ENCODE measurements at places on chromosomes 7 and 10. TPM values are rescaled to one million over a fixed set of nuclear protein-coding genes. Genes with fewer than 3 reads are reported as not detected.

Gene HOXA7
- 4.4 TPM for polyA plus RNA-seq

Gene ACSL5
- polyA plus RNA-seq = 1.0 TPM

Gene ACSM6
- not detected for polyA plus RNA-seq

Gene MSMB
- not detected for polyA plus RNA-seq

Gene C7orf57
- 0.07 TPM for polyA plus RNA-seq

DNA sequence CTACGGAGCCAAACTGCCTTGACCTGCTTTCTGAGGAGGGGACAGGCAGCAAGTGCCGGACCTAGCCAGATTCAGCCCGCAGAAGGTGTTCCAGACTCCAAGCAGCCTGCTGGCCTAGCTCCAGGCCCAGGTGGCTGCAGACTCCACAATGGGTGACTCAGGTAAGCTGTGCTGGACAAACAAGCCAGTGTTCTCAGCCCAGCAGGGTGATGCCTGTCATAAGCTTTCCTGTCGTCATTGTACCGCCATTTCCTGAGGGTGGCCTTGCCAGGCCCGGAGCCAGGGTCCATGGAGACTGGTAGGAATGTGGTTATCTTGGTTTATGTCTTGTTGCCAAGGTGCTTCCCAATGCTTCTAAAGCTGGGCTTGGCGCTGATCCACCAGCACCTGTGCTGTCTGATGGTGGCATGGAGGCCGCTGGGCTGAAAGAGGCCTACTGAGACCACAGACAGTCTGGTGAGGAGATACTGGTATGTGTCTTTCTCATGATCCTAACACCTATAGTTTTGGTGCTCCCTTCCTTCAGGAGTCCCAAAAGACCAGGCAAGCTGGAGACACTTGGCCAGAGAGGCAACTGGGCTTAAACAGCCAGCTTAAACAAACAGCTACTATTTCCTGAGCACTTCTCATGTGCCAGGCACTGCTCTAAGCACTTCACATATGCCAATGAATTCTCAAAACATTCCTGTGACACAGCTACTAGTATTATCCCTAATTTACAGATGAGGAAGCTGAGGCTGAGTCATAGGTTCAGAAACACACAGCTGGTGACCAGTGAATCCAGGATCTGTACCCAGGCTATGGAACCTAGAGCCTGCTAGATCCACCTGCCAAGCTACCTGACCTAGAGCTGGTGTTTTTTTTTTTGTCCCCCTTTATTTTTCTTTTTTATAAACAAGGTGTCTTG is 42.0 kb downstream of the ZC3HC1 start:
- no peak for DNase-seq

DNA sequence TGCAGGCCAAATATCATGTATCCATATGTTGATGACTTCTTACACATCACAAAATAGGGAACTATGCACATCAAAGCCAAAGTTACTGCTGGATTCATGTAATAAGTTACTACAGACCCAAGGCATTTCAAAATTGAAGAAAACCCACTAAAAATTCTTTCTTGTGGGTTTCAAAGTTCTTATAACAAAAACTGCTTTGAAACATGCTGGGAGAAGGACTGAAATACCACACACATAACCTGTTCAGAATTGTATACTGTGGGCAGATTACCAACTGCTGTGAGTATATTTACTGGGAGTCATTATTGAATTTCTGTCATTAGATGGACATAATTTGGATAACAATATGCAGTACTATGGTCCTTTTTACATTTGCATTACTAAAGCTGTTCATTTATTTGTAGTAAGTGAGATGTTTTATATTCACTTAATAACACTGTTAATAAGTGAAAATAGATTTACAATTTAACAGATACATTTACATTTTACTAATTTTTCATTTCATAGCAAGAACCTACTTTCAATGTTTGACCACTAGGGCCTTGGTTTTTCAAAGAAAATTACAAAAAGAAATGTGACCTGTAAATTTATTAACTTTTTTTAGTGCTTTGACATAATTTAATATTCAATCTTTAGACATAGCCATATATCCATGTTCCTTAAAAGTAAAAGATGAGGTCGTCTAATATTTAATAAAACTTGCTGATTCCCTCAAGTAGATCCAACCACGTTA is 132.6 kb downstream of the MAGI2 start:
- DNase-seq = no peak

DNA sequence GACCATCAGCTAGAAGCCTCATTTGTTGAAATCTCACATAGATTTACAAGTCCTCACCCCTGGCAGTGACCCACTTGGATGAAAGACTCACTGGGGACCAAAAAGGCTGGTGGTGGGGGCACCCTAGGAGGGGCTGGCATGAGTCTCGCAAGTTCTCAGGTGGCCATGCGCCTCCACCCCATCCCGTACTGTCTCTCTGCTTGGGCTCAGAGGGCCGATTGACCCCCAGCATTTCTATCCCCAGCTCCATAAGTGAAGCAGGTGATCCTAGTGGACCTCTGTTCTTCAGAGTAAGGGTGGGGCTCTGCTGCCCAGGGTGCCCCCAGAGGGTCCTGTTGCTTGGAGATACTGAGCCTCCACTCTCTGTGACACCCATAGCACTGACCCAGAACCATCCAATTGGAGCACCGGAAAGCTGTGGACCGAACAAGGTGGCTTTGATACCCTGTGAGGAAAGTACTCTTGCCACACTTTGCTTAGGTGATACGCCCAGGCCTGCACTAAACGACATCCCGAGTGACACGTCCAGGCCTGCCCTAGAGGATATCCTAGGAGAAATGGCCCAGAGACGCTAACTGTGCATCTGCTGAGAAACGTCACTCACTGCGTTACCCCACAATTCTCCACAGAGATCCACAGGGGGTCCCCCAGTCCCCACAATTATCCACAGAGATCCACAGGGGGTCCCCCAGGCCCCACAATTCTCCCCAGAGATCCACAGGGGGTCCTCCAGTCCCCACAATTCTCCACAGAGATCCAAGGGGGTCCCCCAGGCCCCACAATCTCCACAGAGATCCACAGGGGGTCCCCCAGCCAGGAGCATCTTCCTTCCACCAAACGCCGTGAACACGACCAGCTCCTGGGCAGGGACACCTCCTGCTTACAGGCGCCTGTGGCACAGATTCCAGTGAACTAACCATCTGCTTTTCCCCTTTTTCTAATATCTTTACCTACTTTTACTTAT is 262.9 kb downstream of the PTPRN2 start:
- DNase-seq = no peak

- peak; percentile 46 for DNase-seq
Measured at GRCh38 chr10:14779001-14779651, 4.4 kb upstream of the FAM107B start.

DNA sequence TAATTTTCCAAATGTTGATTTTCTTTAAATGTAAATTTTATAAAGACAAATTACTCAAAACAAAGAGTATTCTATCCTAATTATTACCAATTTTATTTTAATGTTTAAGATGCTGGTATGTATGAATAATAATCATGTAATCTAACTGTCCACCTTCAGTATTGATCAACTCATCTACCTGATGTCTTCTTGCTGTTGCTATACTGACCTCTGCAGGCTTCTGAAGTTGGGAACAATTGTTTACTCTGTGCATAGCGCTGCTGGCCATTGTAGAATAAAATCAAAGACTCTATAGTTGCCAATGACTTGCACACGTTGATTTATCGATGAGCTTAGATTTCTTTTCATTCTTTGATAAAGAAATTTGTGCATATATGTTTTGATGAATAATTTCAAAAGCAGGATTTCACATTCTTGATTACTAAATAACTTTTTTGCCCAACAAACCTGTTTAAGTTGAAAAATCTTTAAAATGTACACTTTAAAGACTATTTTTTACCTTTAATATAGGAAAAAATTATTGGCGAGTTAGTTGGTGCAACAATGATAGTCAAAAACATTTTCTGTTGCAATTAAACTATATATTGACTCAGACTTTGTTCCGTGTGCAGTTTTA is 282.3 kb downstream of the TFEC start:
- DNase-seq = no peak
